Gastroesophageal sphincter (tissue), 4 donors: ENCODE measurements at places on chromosomes 3 and 15.
A peak's percentile ranks its signal among the peaks of the same experiment; 100 is the strongest.

DNA sequence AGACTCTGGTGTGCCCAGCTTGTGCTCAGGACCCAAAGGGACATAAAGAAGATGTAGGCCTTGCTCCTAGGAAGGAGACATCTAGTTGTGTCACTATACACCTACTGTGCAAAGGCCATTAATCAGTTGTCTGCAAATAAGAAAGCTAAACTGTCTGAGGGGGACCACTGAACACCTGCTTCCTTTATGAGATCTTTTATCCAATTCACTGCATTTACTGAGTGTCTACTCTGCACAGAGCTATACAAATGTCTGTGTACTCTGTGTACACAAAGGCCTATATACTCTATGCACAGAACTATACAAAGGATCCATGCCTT, 124.8 kb downstream of the CTNNB1 start:
- no peak for ATAC-seq
- H3K27ac ChIP-seq: no peak overlapping the region
- H3K4me1 ChIP-seq: no peaks in the 10 kb centered on the region
- H3K36me3 ChIP-seq: no peaks in the 10 kb centered on the region

- no peak overlapping the region for H3K27ac ChIP-seq
- no peaks in the 10 kb centered on the region for H3K36me3 ChIP-seq
- H3K27me3 ChIP-seq: no peaks in the 10 kb centered on the region
- no peaks in the 10 kb centered on the region for H3K4me1 ChIP-seq
These were observed 698.5 kb downstream of the OTOL1 start for GRCh38 chr3:162195147-162195546.

DNA sequence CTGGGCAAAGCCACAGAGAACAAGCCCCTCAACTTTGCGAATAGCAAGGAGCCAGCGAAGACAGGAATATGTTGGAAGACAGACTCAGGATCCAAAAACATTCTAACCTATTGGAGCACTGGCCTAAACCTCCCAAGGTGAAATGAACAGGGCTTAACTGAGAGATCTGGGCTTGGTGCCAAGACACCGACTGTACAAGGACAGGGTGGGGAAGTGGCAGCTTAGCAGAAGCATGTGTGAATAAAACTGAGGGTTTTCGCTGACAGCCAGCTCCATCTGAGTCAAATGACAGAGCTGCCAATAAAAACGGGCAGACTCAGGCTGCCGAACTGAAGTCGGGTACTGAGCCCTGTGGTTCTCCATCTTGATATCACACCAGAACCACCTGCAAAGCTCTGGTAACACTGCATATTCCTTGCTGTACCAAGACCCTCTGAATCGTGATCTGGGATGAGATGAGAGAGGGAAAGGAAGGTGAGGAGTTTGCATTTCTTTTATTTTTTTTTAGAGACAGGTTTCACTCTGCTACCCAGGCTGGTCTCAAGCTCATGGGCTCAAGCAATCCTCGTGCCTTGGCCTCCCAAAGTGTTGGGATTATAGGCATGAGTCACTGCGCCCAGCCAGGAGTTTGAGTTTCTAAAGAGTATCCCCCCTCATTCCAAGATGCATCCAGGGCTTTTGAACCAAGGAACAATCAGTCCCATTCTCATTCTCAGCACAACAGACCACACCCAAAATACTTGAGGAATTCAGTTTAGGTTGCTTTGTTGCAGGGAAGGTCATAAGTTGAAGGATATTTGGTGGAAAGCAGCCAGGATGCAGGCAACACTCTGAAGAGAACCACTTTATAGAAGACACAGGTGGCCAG, 6.0 kb upstream of the PLCB2 start:
- peak; percentile 54 for ATAC-seq
- H3K4me1 ChIP-seq: no peaks in the 10 kb centered on the region
- peaks cover 9% of the 10 kb centered on the region for H3K27me3 ChIP-seq
- no peaks in the 10 kb centered on the region for H3K36me3 ChIP-seq
- H3K4me3 ChIP-seq: no peak overlapping the region
- no peak overlapping the region for H3K27ac ChIP-seq

DNA sequence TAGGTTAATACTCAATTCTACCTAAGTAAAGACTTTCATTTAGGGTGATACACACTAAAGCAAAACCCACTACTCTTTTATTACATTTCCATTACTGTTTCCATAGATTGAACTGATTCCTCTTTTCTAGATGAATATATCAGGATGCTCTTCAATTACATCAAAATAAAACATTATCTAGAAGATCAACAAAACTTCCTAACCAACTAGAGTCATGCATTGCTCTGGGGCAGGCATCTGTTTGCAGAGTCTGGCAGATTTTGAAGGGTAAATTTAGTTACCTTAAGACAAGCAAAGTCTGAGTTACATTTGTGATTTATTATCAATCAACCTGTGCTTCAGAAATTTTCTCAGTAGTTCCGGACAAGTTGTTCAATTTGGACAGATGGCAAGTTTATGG, 117.1 kb downstream of the NEK11 start:
- H3K27ac ChIP-seq: no peak overlapping the region
- no peak for ATAC-seq
- H3K27me3 ChIP-seq: no peaks in the 10 kb centered on the region
- no peaks in the 10 kb centered on the region for H3K36me3 ChIP-seq

DNA sequence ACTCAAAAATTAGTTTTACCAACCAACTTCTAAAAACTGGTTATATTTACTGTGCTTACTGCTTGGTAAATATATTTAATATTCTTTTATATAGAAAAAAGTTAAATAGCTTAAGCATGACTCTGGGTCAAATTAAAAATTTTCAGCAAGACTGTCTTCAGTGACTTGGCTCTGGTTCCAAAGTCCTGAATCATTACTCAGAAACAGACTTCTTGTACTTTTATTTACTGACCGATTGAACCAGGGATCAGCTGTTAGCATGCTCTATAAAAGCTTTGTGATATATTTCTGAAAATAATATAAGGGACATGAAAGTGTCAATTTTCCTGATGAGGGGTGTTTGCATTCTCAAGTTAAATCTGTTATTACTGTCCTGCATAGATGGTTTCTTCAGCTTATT, 164.3 kb downstream of the MCTP2 start:
- H3K4me1 ChIP-seq: no peaks in the 10 kb centered on the region
- no peaks in the 10 kb centered on the region for H3K36me3 ChIP-seq
- ATAC-seq: no peak
- H3K27me3 ChIP-seq: no peaks in the 10 kb centered on the region

DNA sequence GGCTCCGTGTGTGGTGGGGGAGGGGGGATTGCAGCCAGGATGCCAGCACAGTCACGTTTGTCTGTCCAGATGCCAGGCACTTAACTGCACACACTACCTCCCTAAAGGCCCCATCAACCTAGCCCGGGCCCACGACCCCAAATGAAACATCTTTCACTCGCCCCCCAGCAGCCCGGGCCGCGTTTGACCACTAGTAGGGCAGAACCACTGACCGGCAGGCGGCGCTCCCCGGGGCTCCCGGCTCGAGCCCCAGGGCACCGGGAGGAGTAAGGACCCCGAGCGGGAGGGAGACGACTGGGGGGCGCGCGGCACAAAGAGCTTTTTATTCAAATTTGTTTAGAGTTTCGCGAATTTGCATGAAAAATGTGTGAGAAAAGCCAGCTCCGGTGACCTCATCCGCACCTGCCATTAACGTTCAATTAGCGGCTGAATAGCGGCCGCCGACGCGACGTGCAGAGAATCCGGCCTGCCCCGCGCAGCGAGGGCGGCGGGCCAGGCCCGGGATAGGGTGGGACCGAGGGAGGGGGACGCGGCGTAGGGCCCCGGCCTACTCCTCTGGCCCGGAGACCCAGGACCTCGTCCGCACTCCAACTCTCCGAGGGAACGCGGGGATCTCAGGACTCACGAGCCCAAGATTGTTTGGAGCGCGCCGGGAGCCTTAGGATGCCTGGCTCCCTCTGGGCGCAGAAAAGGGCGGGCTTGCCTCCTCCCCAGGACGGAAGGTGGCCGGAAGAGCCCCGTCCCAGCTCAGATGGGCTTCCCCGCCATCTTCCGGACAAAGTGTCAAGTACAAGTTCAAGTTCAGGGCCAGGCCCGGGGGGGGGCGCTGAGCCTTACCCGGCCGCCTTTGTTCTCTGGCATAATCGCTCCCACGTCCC, 64.9 kb upstream of the POLG start:
- H3K4me3 ChIP-seq: peak overlapping the region; percentile 49
- H3K27me3 ChIP-seq: peaks cover 100% of the 10 kb centered on the region
- ATAC-seq: peak; percentile 31

- no peaks in the 10 kb centered on the region for H3K36me3 ChIP-seq
- H3K27me3 ChIP-seq: no peaks in the 10 kb centered on the region
- H3K4me3 ChIP-seq: peak overlapping the region; percentile 83
- H3K4me1 ChIP-seq: peaks cover 10% of the 10 kb centered on the region
- peak overlapping the region; percentile 88 for H3K27ac ChIP-seq
- no peak for ATAC-seq
These were observed 413 bp downstream of the SEC22C start for GRCh38 chr3:42581400-42581708.

- no peak for ATAC-seq
- H3K36me3 ChIP-seq: no peaks in the 10 kb centered on the region
- H3K27me3 ChIP-seq: no peaks in the 10 kb centered on the region
- no peaks in the 10 kb centered on the region for H3K4me1 ChIP-seq
These were observed 636.2 kb upstream of the SGO1 start for GRCh38 chr3:20822251-20822650.

DNA sequence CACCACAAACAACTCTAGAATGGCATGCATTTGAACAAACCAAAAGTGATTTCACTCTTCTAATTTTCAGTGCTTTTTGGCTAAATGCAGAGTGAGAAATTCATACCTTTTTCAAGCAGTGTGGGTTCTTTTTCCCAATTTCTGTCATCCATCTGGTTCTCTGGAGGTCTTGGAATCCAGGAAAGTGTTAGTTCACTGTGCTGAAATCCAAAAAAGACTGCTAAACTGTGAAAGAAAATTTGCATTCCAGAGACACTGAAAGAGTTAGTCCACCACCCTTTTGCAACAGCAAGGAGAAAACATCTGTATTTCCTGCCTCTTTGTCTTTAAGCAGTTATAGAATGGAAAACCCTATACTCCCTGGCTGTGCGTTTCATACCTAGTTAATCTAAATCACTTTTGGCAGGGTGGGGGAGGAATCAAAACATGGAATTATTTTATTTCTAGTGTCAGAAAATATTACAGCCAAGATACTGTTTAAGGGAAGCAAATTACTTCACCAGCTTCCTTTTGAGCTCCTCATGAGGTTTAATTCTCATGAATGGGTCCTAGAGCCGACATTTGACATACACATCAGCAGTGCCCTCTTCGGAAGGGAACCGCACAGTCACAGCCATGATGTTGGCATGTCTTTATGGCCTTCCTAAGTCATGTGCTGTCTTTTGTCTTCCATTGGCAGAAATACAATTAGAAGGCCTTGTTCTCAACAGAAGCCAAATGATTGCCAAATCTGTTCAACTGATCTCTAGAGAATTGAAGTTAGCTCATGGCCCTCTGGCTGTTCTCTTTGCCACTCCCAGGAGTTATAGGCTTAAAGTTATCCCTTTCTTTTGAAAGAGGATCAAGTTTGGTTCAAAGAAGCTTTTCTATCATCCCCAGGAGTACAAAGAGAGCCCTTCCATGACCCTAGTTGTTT, 317.7 kb upstream of the TPRG1 start:
- H3K36me3 ChIP-seq: no peaks in the 10 kb centered on the region
- no peaks in the 10 kb centered on the region for H3K27me3 ChIP-seq
- peaks cover 31% of the 10 kb centered on the region for H3K4me1 ChIP-seq
- H3K27ac ChIP-seq: peak overlapping the region; percentile 59

DNA sequence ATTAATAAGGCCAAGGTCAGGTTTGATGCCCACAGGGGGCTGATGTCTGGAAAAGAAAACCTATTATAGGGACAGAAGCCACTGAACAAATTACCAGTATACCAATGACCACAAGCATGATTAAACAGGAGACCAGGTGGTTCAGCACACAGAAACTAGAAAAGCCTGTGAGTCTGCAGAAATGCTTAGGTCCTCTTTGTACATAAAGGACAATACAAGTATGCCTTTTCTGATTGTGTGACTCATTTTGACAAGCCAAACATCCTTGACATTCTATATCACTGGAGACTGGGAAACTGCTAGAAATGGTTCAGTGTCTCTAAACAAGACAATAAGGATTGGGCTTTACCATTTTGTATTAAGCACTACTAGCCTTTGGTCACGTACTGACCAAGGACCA, 113.2 kb upstream of the MYO5C start:
- H3K27me3 ChIP-seq: no peaks in the 10 kb centered on the region

GRCh38 chr3:165464736-165465135, 268.6 kb upstream of the SLITRK3 start:
- ATAC-seq: no peak
- no peak overlapping the region for H3K4me3 ChIP-seq
- no peaks in the 10 kb centered on the region for H3K27me3 ChIP-seq
- no peaks in the 10 kb centered on the region for H3K36me3 ChIP-seq
- no peaks in the 10 kb centered on the region for H3K4me1 ChIP-seq

GRCh38 chr3:67000009-67000408, 1.9 kb downstream of the KBTBD8 start:
- H3K36me3 ChIP-seq: peaks cover 12% of the 10 kb centered on the region
- no peak overlapping the region for H3K4me3 ChIP-seq
- H3K27me3 ChIP-seq: no peaks in the 10 kb centered on the region
- H3K4me1 ChIP-seq: no peaks in the 10 kb centered on the region

DNA sequence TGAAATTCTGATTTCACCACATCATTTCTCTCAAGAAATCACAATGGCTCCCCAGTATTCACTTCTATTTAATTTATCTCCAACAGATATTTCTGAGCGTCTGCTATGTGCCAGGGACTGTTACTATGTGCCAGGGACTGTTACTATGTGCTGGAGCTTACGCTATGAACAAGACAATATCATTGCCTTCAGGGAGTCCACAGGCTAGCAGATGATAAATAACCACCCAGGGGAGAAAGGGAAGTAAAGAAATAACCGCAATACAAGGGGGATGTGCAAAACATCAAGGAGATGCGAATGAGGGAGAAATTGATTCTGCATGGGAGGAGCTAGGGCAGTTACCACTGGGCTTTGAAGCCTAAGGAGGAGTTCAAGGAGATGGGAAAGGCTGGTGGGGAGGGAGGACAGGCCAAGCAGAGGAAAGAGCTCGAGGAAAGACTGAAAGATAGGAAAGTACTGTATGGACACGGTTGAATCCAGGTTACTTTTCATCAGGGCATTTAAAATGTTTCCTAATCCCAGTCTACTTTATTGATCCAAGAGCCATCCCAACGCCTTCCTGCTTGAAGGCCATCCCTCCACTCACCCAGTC, 2.5 kb downstream of the THSD4 start:
- H3K27ac ChIP-seq: no peak overlapping the region
- peaks cover 18% of the 10 kb centered on the region for H3K4me1 ChIP-seq
- no peaks in the 10 kb centered on the region for H3K36me3 ChIP-seq
- H3K27me3 ChIP-seq: no peaks in the 10 kb centered on the region
- ATAC-seq: no peak
